Activated T-helper 2 cell treated with anti-CD3 and anti-CD28 coated beads, Interferon-gamma antibody, Interleukin-2, Interleukin-4, amounts not matched to agents 10 μg/mL and 5 μg/mL and 100 μg/mL, durations not matched to agents 14 hours and 24 hours and 36 hours (primary cell): ENCODE measurements at places on chromosomes 5 and 9. TPM values are rescaled to one million over a fixed set of nuclear protein-coding genes. Genes with fewer than 3 reads are reported as not detected.

The NIM1K gene
- total RNA-seq, result 0.76 and 1.1 TPM in 2 replicates

The INSYN2B gene
- not detected in 2 replicates for total RNA-seq

The HAPLN1 gene
- not detected in 2 replicates for total RNA-seq

The CDC25C gene
- 8.4 and 9.0 TPM in 2 replicates for total RNA-seq

The CARD6 gene
- total RNA-seq, result 1.5 and 1.6 TPM in 2 replicates

The NXNL2 gene
- total RNA-seq, result not detected in 2 replicates

The CEL gene
- 2.0 and 2.1 TPM in 2 replicates for total RNA-seq

The HNRNPK gene
- total RNA-seq, result 855 and 856 TPM in 2 replicates

The DMRT3 gene
- total RNA-seq, result not detected in 2 replicates

The CMBL gene
- 0.23 and 0.25 TPM in 2 replicates for total RNA-seq

The GLT6D1 gene
- not detected in 2 replicates for total RNA-seq

The GADD45G gene
- total RNA-seq, result 18.4 and 19.9 TPM in 2 replicates

The TRPM6 gene
- 0.05 and 0.09 TPM in 2 replicates for total RNA-seq

The PDE8B gene
- total RNA-seq, result 0.05 TPM in 1 of 2 replicates, not detected in the other

The LCN10 gene
- 1.2 and 1.7 TPM in 2 replicates for total RNA-seq

The SPAAR gene
- not detected in 2 replicates for total RNA-seq

The KCNV2 gene
- not detected in 2 replicates for total RNA-seq
